Left colon (tissue), 2 donors: ENCODE measurements at places on chromosomes 2 and 18. TPM values are rescaled to one million over a fixed set of nuclear protein-coding genes. Genes with fewer than 3 reads are reported as not detected.

DNA sequence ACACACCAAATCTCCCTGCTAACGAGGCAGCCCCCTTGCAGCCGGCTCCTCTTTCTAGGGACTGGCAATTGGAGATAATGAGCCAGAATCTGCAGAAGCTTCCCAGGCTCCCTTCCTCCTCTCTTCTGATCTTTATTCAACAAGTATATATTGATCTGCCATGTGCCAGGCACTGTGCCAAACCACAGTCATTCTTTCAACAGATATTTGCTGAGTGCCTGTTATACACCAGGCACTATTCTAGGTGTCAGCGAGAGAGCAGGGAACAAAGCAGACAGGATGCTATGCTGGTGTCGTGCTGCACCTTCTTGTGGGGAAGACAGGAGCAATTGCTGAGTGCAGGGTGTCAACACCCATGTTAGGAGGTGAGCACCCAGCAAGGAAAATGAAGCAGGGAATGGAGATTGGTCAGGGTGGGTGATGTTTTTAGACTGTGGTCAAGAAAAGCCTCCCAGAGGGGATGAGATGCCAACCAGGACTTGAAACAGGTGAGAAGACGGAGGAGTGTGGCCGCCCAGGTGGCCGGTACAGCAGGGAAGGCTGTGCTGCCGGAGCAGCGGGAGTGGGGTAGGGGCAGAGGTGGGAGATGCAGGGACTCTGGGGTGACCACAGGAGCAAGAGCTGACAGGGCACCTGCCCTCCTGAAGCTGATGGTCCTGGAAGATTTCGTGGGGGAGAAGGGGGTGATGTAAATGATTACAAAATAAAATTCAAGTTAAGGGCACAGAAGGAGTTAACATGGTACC, 307.6 kb upstream of the RAB12 start:
- DNase-seq: no peak

DNA sequence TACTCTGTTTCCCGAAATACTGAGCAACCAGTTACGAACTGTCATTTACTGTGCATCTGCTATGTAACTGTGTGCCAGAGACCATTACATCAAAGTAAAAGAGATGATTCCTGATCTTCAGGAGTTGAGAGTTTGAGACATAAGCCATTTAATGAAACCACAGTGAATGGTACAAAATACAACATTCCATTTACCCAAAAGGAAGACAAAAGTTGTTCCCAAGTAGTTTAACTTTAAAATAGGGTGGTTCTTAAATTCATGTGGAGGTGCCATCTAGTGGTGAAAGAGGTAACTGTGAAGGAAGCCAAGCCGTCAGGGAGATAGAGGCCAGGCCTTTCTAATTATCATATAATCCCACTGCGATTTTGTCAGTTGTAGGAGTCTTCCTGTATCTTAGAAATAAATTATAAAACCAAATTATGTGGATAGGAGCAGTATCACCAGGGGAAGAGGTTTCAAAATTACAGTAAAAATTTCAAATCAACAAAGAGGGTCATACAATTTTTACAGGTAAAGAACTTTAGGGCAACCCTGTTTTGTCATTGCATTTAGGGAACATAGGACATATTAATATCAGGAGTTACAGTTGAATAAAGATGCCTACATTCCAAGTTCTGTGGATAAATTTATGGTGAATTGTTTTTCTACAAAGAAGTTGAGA, 67.7 kb downstream of the EPAS1 start:
- DNase-seq: no peak

DNA sequence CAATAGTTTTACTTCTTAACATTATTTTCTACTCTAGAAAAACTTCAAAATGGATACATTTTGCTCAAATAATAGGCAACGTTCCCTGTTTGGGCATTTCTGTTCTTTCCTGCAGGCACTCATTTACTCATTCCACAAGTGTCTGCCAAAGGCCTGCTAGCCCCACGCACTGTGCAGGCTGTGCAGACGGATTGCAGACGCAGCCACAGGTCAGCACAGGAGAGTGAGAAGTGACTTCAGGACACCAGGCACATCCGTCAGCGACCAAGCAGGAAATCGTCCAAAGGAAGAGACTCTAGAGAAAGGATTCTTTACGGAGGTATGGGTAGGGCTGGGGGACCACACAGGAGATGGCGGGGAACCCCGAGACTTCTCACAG, 103.0 kb upstream of the AGAP1 start:
- no peak for DNase-seq

- peak; percentile 51 for DNase-seq
These were observed 57.8 kb downstream of the PKDCC start for GRCh38 chr2:42105330-42106256.

- peak; percentile 46 for DNase-seq
These were observed 62.0 kb downstream of the REEP1 start for GRCh38 chr2:86275384-86275799.

DNER gene
- total RNA-seq: 0.40 TPM

FAM124B gene
- total RNA-seq: 0.53 TPM

SMC6 gene
- total RNA-seq: 25.3 TPM
